ENCODE measurements at places on chromosomes 1 and 21. TPM values are rescaled to one million over a fixed set of nuclear protein-coding genes. Genes with fewer than 3 reads are reported as not detected.

Gene WLS
- total RNA-seq = not detected

Gene CALML6
- not detected for total RNA-seq

DNA sequence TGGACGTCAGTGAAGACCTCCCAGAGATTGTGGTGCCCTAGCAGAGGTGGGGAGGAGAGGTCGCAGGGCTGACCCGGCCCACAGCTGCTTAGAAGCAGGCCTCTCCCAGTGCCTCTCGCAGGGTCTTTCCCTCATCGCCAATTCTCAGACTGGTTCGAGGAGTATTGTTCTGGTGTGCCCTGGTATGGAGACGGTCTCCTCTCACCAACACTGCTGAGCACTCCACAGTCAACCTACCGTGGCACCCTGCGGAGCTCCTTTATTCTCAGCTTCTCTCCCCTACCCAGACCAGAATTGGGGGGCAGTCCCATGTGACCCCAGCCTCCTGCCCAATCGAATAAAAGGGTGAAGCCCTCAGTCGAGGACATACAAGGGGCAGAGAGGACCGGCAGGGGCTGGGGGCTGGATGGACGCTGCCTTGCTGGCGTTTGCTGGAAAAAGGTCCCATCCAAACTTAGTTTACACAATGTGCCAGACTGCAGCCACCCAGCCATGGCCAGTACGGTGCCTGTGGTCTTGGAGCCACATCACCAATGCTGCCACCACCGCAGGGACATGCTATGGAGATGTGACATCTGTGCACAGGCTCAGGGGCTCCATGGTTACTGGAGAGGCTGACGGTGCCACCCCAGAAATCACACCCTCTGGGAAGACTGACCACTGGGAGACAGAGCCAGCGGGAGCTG is 80.8 kb downstream of the STUM start:
- no peaks in the 10 kb centered on the region for H3K27me3 ChIP-seq
- no peak overlapping the region for H3K27ac ChIP-seq
- peaks cover 25% of the 10 kb centered on the region for H3K36me3 ChIP-seq
- H3K4me1 ChIP-seq = peaks cover 33% of the 10 kb centered on the region
- no peak for DNase-seq
- H3K4me3 ChIP-seq = no peak overlapping the region

Gene PTPN14
- 0.10 TPM for total RNA-seq

GRCh38 chr1:246776923-246777322 is 52.7 kb downstream of the SCCPDH start:
- no peak overlapping the region for H3K4me3 ChIP-seq
- H3K27me3 ChIP-seq = no peaks in the 10 kb centered on the region
- no peak for DNase-seq
- no peaks in the 10 kb centered on the region for H3K36me3 ChIP-seq
- H3K27ac ChIP-seq = no peak overlapping the region
- H3K4me1 ChIP-seq = no peaks in the 10 kb centered on the region

DNA sequence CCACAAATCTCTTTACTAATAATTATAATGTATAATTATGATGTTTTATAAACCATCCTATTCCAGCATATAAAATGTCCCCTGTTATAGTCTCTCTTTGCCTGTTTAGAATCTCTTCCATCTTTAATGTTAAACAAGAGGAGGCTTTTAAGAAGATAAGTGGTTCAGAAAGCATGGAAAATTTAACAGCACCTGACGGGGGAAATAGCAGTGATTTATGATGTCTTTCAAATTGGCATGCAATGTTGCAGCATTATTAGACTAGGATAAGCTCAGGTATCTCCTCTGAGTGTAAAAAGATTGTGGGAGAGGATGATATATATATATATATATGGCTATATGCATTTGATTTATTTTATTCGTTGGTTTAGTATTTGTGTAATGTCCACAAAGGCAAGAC is 24.4 kb downstream of the GIPC2 start:
- no peaks in the 10 kb centered on the region for H3K36me3 ChIP-seq
- peaks cover 9% of the 10 kb centered on the region for H3K27me3 ChIP-seq
- no peak overlapping the region for H3K4me3 ChIP-seq
- no peak for DNase-seq

GRCh38 chr1:171296897-171297296 is 17.1 kb upstream of the FMO4 start:
- no peak overlapping the region for H3K27ac ChIP-seq
- DNase-seq = no peak

Gene EXTL1
- total RNA-seq = not detected

All from CD4-positive, CD25-positive, alpha-beta regulatory T cell (primary cell).